Activated CD8-positive, alpha-beta memory T cell treated with anti-CD3 and anti-CD28 coated beads for 4 hours (primary cell): ENCODE measurements at places on chromosomes 4 and X.

DNA sequence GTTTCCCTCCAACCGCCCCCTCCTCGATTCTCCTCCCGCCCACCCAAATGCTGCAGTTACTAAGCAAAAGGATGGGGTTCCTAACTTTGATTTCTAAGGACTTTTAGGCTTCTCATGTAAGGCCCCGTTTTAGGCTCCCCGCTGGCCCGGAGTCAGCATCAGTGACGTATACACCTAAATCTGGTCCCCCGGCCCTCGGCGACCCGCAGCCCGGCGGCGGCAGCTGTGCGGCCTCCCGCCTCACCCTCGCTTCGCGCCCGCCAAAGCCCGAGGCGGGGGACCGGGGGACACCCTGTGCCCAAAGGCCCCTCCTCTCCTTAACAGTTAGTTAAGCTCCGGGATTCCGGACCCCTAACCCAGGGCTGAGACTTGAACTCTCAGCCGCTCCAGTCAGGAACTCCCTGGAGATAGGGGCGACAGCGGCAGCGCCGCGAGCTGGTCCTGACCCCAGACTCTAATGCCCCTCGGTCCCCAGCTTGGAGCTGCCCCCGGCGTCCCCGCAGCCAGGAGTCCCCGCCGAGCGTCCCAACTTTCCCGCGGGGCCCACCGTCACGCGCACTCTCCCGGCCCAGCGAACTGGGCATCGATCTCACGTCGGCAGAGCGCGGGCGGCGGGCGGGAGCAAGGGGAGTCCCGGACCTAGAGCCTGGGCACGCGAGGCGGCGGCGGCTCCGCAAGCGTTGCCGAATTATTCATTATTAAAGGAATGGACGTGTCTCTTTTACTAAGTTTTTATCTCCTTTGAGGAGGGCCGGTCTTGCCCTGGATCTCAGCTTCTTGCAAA is 1.5 kb upstream of the NR3C2 start:
- no peak for DNase-seq

- DNase-seq, result no peak
Observed at GRCh38 chr4:153232768-153233167, 28.5 kb downstream of the TRIM2 start.

DNA sequence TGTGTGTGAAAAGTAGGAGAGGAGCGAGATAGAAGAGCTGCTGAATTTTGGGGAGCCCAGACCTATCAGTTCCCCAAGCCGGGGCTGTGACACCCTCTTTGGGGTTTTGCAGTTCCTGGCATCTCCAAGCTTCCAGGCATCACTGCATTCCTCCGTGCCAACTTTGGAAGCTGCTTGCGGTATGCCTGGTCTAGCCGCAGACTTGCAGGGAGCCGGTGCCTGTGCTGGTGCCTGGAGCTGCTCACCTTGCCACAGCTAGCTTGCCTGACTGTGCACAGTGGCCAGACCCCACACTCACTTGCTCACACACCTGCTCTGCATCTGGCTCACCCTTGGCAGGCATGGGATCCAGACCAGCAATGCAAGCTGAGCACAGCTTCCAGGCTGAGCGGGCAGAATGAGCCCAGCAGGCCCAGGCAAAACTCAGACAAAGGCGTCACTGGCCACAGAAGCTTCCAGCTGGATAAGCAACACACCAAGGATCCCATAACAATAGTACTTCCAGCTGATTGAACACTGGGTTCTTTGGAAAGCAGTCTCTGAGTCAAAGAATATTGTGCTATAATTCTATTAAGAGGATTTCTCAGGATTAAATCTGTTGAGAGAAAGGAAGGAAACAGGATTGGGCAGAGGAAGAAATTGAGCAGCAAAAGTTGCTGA is 390.9 kb downstream of the TEX13C start:
- DNase-seq, result no peak

GRCh38 chrX:39194673-39195072 is 393.4 kb downstream of the MID1IP1 start:
- no peak for DNase-seq

GRCh38 chrX:41308884-41309647 is 24.9 kb upstream of the DDX3X start:
- no peak for DNase-seq

GRCh38 chr4:54904953-54905352 is 220.4 kb downstream of the KDR start:
- DNase-seq, result no peak

DNA sequence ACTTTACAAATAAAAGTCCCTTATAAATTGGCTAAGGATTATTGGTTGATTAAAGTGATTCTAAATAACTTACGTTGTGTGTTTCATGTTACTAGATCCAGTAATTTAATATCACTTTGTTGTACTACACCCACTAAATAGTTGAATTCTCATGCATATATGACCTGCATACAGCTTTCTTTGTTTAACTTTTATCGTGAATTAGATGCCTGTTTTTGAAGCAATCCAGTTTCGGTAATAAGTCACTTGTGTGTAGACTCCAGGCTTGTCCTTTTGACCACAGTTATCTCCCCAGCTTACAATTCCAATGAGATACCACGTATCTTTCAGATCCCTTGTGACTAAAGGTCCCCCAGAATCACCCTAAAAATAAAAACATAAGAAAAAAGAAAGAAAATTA is 27.3 kb upstream of the TMPRSS11D start:
- no peak for DNase-seq

DNA sequence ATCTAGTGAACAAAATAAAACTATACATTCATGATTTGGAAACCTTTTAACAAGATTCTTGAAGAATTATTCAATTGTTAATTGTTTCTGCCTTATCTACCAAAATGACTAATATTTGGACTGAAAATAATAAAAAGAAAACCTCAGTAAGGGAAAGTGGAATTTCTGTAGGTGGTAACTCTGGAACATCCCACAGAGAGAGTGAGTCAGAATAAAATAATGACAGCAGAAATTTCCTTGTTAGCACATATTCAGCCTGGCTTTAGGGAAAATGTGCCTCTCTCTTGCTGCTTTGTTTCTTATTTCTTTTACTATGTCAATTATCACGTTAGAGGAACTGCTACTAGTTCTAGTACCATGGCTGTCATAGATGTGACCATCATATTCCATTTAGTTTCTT is 421.5 kb upstream of the GNPDA2 start:
- DNase-seq, result no peak

- DNase-seq, result no peak
Observed at GRCh38 chr4:4456351-4456750, 69.4 kb downstream of the NSG1 start.

DNA sequence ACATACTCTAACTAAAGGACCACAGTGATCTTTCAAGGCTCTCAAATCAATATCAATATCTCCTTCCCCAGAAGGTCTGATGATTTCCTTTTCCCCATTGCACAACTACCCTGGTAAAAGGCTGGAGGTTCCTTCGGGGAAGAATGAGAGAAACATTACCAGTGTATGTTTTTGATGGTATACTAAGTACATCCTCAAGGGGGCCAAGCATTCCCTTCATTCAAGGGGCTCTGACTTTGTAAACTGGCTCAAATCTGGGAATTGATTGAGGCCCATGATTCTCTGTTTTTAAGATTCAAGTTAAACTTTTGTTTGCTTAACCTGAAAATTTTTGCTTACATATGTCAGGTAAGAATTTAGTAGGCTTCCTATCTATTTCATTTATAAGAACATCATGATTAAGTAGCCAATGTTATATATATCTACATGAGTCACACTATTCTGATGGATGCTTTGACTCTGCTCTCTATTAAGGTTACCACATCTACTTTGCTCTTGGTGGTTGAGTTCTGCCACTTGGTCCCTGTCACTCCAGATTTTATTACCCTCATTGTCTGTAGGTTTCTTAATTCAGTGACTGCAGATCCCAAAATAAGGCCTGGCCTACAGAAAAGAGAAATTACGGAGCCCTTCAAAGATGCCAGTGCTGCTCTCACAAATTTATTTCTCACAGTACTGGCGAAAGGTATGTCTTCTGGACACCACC is 16.4 kb upstream of the GUCY1B1 start:
- no peak for DNase-seq

- DNase-seq, result no peak
Observed at GRCh38 chr4:159062381-159062780, 40.5 kb upstream of the RAPGEF2 start.

DNA sequence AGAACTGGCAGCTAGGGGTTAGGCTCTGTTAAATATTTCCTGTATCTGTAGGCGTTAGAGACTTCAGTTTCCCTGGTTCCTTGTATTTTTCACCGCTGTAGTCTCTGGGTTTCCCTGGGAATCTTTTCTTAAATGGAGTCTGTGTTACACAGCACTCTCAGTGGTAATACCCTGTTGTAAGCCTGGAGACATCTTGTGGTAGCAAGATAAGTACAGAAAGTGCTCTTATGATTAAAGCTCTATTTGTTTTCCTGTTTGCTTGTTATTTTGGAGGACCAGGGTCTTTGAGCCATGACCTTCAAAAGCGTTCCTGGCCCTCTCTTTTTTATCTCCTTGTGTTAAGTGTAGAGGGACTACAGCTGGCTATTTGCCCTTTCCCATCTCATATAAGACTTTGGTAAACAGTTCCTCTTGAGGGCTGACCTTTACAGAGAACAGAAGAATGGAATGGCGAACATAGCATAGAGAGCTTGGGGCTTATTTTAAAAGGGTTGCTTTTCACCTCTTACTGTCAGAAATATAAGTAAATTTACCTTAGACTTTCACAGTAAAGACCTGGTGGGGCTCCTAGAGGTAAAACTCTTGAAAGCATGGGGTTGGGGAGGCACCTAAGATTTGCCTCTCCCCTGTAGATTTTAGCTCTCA is 782.5 kb downstream of the FAT4 start:
- no peak for DNase-seq

GRCh38 chr4:84394386-84394785 is 104.7 kb downstream of the NKX6-1 start:
- DNase-seq, result no peak

- DNase-seq, result no peak
Observed at GRCh38 chrX:44178274-44179053, 165.0 kb downstream of the EFHC2 start.

- DNase-seq, result no peak
Observed at GRCh38 chr4:174135936-174136406, 147.5 kb downstream of the FBXO8 start.

- DNase-seq, result no peak
Observed at GRCh38 chr4:81049907-81050306, 19.4 kb downstream of the BMP3 start.

DNA sequence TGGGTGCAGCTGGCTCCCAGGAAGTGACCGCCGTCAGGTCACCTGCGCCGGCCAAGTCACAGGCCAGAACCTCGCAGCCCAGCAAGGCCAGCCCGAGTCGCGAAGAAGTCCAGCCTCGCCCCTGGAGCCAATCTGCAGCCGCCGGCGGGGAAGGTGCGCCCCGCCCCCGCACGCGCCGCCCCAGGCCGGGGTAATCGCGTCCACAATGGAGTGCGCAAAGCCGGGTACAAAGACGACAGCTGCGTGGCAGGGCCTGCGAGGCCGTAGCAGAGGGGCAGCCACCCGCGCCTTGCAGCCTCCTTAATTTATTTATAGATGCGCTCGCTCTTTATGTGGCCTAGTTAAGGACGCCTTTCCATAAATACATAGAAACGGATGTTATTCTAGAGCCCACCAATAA is 139.4 kb upstream of the CPEB2 start:
- DNase-seq, result no peak

- peak; percentile 6 for DNase-seq
Observed at GRCh38 chrX:9885150-9885549, 82.0 kb upstream of the CLDN34 start.

GRCh38 chr4:175306436-175306835 is 388.3 kb downstream of the ADAM29 start:
- no peak for DNase-seq

GRCh38 chr4:38268108-38268820 is 308.1 kb downstream of the PTTG2 start:
- no peak for DNase-seq

- DNase-seq, result no peak
Observed at GRCh38 chr4:825971-826330, at the start of gene CPLX1. Gene CPLX1, minus strand, starts transcription at chr4:826129. Its CDS starts 1,607 bp downstream, at chr4:824522.

DNA sequence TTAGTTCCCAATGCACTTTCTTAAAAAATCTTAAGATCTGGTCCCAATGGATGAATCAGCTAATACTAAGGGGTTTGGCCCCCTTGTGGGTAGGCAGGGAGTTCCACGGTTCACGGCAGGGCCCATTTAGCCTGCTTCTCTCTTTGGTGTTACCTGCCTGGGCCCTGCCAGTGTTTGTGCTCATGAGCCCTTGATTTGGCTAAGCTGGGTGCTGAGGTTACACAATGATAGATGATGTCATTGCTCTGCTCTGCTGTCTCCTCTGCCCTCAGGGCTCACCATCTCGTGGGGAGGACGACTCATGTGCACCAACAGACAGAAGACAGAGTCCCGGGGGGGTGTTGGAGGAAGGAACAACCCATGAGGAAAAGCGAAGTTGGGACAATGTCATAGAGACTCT is 24.4 kb downstream of the RTL5 start:
- no peak for DNase-seq

DNA sequence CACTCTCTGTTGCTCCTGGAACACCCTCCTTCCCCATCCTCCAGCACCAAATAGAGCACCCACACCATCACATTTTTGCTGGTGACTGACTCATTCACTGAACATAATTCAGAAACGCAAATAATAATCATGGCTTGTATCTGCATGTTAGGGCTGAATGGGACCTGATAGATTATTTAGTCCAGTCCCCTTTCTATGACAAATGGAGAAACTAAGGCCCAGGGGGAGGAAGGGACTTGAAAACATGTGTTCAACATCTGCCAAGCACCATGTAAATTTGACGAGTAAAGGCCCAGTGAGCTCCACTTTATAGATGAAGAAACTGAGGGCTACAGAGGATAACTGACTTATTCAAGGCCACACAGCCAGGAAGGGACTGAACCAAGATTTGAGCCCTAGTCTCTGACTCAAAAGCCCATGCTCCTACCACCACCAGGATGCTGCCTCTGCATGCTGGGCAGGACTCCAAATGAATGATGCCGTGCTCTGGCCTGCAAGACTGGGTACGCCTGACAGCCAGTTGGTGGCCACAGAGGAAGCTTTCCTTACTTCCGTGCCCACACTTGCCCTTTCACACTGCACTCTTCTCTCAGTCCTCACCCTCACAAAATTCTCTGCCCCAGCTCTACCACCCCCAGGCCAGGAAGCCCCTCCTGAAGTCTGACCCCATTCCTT is 133.3 kb upstream of the PJA1 start:
- DNase-seq, result no peak

GRCh38 chr4:54254915-54255246 is 25.8 kb downstream of the PDGFRA start:
- DNase-seq, result no peak

DNA sequence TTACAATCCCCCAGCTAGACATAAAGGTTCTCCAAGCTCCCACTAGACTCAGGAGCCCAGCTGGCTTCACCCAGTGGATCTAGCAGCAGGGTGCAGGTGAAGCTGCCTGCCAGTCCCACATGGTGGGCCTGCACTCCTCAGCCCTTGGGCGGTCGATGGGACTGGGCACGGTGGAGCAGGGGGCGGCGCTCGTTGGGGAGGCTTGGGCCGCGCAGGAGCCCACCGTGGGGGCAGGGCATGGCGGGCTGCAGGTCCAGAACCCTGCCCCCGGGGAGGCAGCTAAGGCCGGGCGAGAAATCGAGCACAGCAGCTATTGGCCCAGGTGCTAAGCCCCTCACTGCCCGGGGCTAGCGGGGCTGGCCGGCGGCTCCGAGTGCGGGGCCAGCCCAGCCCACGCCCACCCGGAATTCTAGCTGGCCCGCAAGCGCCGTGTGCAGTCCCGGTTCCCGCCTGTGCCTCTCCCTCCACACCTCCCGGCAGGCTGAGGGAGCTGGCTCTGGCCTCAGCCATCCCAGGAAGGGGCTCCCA is 9.6 kb upstream of the KLF8 start:
- no peak for DNase-seq

GRCh38 chr4:168573870-168574269 is 77.0 kb downstream of the PALLD start:
- DNase-seq, result no peak
